ENCODE measurements at places on chromosomes 16 and 17.

DNA sequence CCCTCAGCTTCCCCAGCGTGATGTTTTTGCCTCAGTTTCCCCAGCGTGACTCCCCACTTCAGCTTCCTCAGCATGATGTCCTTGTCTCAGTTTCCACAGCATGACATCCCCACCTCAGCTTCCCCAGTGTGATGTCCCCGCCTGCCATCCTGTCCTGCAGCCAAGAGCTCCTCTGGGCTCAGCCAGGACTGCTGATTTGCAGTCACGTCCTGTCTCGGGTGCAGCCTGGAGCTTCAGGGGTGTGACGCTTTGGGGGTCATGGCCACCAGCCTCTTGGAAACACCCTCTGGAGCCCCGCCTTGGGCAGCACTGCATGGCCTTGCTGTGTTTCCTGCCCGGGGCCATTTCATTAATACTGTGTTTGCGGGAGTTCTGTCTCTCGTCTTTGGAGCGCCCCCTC is 16.5 kb upstream of the NUDT16L1 start:
- DNase-seq = no peak

DNA sequence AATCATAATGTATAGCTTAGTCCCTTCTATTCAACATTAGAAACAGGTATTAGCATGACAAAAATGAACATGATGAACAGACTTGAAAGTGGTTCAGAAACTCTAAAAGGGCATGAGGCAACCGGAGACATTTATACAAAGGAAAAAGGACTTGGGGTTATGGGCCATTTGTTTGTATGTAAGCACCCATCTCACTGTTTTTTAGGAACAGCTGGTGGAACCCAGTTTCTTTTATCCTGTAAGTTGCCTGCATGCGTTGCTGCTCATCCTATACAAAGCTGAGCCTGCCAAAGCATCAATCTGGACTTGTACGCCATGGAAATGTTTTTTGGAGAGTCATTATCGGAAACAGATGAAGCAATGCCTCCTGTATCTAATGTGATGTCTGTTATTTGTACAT is 72.3 kb upstream of the NACA2 start:
- no peak for DNase-seq

GRCh38 chr17:14581186-14581830 is 280.4 kb downstream of the HS3ST3B1 start:
- DNase-seq = no peak

GRCh38 chr17:16814439-16814838 is 124.4 kb downstream of the CCDC144A start:
- DNase-seq = no peak

- DNase-seq = no peak
These were observed 54.1 kb downstream of the ZDHHC7 start for GRCh38 chr16:84957192-84957591.

DNA sequence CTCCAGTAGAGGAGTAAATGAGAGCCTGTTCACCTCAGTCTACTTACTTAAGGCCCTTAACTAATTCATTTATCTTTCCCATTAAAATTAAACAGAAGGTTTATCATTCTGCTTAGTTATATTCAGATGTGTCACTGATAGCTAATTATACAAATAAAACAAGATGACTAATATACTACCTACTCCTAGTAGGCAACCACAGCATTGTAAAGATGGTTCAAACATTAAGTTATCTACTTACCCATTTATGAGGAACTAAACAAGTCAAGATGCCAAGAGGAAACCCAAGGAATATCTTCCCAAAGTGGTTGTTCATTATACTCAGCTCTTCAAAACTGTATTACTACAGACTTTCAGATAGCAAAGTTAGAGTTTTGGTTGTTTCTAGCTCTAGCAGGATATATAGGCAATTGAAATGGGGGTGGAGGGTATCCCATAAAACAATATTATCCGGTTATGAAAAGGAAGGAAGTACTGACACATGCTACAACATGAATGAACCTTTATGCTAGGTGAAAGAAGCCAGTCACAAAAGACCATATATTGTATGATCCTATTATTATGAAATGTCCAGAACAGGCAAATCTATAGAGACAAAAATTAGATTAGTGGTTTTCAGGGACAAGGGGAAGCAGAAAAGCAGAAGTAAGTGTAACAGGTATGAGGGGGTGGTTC is 56.5 kb downstream of the SPAG9 start:
- DNase-seq = no peak
